ENCODE measurements at places on chromosomes 2 and 18.

- no peak for DNase-seq
Measured at GRCh38 chr2:205811387-205811786, 129.1 kb downstream of the NRP2 start.

DNA sequence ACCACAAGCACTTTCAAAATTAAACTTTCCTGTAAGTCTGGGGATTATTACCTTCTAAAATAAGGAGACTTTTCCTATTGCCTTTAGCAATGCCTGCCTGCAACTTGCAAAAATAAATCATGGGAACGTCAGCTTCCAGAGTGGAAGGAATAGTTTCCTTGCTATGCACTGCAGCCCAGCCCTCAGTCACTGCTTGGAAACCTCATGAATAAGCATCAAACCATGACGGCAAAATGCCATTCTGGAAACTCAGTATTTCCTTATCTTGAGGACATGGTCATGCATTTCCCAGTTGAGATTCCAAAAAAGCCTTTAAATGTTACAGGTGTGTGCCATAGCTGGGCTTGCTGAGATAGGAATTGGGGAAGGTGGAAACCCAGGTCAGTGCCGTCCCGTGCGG is 84.2 kb upstream of the OTOS start:
- DNase-seq = no peak

GRCh38 chr2:46276642-46277041 is 20.6 kb upstream of the EPAS1 start:
- no peak for DNase-seq

GRCh38 chr2:239722760-239723470 is 302.2 kb downstream of the NDUFA10 start:
- no peak for DNase-seq

DNA sequence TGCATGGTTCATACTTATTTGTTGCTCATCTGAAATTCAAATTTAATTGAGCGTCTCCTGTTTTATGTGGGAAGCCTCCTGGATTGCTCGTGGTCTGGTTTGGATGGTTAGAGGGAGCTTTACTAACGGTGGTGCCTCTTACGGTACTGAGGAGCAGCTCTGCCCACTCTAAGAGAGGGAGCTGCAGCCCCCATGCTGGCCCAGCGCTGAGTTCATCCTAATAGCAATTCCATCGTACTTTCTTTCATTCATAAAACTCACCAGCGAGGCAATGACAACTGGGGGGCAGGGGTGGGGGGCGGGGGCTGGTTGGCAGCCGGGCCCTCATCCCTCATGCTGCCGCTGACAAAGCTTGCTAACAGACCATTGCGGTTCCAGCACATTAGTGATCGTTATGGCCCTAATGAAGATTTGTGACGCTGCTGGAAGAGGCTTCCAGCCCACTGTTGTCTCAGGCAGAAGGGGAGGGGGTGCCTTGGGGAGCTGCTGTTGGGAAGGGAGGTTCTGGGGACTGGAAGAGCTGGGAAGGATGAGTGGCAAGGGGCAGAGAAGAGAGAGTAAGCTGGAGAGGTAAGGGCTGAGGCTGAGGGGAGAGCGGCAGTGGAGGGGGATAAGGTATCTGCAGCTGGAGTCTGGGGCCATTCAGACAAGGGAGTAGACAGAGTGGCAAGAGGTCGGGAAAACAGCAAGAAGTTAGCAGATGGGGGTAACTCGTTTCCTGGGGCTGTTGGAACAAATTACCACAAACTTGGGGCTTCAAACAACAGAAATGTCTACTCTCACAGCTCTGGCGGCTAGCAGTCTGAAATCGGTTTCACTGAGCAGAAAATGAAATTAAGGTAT is 238.1 kb downstream of the LPIN1 start:
- DNase-seq = no peak

GRCh38 chr2:45759310-45759851 is 107.9 kb downstream of the PRKCE start:
- peak; percentile 69 for DNase-seq

- DNase-seq = no peak
Measured at GRCh38 chr2:192159736-192160135, 35.0 kb downstream of the TMEFF2 start.

- DNase-seq = no peak
Measured at GRCh38 chr18:48771641-48772375, 179.0 kb downstream of the SMAD7 start.

GRCh38 chr2:152513029-152513428 is 178.1 kb downstream of the FMNL2 start:
- no peak for DNase-seq

GRCh38 chr2:197140045-197140444 is 170.5 kb downstream of the ANKRD44 start:
- no peak for DNase-seq

- DNase-seq = no peak
Measured at GRCh38 chr2:17733599-17733998, 20.0 kb downstream of the SMC6 start.

- no peak for DNase-seq
Measured at GRCh38 chr2:120448961-120449810, 103.2 kb downstream of the INHBB start.

DNA sequence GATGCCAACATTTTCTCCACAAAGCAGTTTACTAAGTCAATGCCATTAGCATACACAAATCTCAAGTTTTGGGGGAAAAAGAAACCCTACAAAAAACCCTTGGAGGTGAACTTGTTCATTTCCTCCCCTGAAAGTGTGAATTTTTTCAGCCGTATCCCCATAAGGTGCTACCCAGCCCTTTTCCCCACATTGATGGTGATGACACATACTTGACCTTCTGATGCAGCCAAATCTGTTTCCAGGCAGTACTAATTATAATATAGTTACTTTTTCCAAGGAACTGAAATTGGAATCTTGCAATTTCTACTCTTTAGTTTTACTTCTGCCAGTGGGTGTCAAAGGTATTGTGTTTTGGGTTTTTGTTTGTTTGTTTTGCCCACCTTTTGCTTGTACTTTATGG is 474.5 kb downstream of the TGIF1 start:
- no peak for DNase-seq

GRCh38 chr18:25819746-25820363 is 270.6 kb downstream of the SS18 start:
- no peak for DNase-seq

GRCh38 chr2:132372276-132372675 is 44.3 kb upstream of the GPR39 start:
- no peak for DNase-seq

- DNase-seq = no peak
Measured at GRCh38 chr18:74840492-74841167, 243.0 kb downstream of the ZNF407 start.

GRCh38 chr2:53516650-53517049 is 251.0 kb upstream of the CHAC2 start:
- DNase-seq = no peak

- DNase-seq = no peak
Measured at GRCh38 chr2:39875914-39876267, 96.8 kb upstream of the THUMPD2 start.

DNA sequence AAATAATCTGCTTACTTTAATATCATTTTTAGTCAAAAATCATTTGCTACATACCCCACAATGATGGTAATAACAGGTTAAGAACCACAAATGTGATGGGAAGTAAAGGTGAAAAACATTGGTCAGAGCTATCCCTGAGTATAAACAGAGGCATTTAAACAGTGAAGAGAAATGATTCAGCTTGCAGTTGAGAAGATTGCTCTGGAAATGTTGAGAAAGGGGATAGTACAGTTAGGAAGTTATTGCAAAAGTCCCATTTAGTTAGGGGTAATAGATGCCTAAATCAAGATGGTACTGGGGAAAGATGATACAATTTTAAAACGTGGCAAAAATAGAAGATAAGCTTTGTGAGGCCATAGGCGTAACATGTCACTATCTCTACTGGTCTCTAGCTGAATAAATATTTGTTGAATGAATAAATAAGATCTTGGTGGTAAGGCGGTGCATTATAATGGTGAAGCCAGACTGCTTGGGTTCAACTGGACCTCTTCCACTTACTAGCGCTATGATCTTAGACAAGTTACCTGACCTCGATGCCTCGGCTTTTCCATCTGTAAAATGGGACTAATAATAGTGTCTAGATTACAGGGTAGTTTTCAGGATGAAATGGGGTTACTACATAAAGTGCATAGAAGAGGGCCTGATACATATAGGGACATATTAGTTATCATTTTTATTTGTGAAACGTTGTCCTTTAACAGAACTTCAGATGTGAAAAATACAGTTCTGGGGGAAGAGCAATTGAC is 2.0 kb upstream of the BZW1 start:
- DNase-seq = no peak

DNA sequence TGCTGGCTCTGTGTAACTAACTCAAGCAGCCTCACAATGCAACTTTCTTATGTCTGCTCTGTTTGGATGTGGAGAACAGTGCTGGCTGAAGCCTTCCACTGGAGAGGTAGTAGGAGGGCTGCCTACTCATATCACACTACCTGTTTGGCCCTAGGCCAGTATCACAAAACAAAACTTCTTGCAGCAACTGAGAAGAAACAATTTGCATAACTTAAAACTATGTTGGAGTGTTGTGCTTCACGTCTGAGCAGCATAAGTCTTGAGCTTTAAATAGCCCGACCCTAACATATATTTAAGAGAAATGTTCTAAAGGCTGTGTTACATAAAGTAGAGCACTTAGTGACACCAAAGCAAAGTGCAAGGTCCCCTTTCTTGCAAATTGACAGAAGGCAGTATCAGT is 204.9 kb upstream of the ACVR2A start:
- no peak for DNase-seq

DNA sequence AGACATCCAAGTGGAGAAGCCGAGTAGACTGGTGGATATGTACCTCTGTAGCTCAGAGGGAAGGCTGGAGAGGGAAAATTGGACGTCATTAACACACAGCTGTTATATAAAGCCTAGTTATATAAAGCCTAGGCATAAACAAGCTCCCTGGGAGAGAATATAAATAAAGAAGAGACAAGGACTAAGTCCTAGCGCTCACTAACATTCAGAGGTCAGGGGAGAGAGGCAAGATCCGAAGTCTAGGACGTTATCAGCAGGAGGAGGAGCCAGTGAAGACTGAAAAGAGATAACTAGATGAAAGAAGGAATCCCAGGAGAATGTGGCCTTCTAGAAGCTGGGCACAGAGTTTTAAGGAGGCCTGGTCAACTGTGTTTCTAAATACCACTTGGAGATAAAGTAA is 55.3 kb downstream of the NOL10 start:
- no peak for DNase-seq

GRCh38 chr2:178891959-178892485 is 84.8 kb upstream of the TTN start:
- DNase-seq = no peak

DNA sequence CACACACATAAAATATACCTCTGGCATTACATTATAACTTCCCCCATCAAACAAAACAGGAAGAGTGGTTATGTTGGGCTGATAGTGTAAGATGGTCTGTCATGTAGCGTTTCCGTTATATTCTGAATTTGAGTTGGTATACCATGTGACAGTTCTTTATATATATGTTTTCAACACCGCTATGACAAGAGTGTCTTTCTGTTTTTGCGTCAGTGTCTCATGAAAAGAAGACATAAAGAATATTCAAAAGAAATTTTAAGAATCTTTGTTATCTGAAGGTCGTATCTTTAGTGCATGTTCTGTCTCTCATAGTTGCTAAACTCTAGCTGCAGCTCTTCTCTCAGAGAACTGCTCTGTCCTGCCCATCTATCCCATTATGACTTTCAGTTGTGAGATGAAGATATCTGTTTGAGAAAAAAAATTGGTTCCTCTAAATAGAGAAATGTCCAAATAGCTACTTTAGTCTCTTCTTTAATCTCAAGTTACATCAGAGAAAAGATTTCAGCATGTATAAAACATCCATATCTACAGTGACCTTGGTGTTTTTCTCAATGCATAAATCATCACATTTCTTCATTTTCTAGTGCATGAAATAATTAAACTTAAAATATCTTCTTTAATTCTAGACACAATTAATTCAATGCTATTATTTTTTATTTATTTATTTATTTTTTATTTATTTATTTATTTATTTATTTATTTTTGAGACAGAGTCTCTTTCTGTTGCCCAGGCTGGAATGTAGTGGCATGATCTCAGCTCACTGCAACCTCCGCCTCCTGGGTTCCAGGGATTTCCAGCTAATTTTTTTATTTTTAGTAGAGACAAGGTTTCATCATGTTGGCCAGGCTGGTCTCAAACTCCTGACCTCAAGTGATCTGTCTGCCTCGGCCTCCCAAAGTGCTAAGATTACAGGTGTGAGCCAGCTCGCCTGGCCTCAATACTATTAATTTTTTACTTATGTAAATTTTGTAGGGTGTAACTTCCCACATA is 24.3 kb upstream of the PSME4 start:
- DNase-seq = no peak
